ENCODE measurements at places on chromosomes 12 and 14.

- DNase-seq: no peak
Measured at GRCh38 chr12:71460850-71461609, 21.4 kb downstream of the LGR5 start.

DNA sequence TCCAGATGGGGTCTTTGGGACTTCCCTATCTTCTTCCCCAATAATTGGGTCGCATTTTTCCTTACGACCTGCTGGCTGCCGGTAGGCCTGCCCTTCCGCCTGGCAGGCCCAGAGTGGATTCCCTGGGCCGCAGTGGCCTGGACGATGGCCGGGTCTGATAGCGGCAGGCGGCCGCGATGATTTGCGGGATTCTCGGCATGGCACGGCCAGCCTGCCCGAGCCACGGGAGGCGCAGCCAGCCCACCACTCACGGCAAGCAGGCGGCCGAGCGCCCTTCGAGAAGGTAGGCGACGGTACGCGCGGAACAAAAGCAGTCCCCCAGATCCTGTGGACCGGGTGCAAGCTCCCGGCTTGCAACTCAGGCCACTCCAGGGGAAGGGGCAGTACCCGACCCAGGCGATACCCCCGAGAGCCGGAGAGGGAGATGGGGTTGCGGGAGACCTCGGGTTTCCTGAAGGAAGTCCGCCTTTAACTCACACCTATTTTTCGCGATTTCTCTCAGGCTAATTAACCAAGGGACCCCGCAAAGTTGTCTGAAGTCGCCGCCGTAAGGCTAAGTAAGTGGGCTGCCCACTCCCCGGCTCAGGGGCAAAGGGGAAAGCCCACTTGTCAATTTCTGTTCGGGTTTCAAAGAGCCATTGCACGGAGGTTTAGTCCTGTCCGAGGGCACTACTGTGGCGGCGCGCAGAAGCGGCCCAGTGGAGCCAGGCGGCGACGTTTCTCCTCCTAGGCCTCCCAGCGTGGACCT is 1.4 kb upstream of the GSC start:
- no peak for DNase-seq

DNA sequence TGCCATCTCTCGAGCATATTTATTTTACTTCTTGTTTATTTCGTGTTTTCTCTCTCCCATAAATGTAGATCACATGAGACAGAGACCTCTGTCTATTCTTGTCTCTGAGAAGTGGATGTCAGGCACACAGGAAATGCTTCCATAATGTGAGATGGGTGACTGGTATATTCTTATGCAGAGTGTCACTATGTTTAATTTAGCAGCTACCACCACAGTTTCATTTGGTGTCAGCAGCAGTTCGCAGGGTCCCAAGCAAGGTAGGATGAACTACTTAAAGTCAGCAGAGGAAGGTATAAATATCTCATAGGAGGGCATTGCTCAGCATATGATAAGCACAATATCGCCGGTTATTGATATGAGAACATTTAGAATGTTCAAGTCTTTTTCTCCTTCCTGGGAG is 180.9 kb upstream of the CNTN1 start:
- no peak for DNase-seq

DNA sequence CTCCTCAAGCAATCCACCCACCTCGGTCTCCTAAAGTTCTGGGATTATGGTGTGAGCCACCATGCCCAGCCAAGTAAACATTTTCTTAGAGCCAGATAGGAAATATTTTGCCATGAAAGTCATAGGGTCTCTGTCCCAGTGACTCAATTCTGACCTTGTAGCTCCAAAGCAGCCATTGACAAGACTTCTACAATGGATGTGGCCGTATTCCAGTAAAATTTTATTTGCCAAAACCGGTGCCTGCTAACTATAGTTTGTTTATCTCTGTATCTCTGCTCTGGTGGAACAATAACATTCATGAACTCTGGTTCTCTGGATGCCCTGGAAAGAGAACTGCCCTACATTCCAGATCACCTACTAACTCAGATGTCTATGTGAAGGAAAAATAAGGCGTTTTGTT is 54.6 kb upstream of the USP44 start:
- peak; percentile 33 for DNase-seq

DNA sequence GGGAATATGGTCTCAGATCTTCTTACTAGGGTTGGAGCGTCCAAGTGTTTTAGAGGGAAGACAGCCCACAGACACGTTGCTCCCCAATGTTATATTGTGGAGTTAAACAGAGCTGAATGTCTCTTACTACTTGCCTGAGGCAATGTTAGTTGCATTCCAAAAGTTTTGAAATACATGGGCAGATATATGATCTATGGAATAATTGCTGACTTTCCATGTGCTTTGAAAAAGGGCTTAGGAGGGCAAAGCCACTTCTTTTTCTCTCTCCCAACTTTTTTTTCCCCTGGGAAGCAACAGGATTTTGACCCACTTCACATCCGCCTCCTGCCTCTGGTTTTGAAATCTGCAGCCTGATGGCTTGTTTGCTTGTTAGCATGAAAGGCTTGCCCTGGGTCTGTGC is 33.7 kb upstream of the PAX9 start:
- no peak for DNase-seq

GRCh38 chr14:60093606-60094005 is 1.9 kb downstream of the PCNX4 start:
- peak; percentile 42 for DNase-seq

Data from ELR (cell line).